ENCODE measurements at places on chromosomes 7 and 10.

DNA sequence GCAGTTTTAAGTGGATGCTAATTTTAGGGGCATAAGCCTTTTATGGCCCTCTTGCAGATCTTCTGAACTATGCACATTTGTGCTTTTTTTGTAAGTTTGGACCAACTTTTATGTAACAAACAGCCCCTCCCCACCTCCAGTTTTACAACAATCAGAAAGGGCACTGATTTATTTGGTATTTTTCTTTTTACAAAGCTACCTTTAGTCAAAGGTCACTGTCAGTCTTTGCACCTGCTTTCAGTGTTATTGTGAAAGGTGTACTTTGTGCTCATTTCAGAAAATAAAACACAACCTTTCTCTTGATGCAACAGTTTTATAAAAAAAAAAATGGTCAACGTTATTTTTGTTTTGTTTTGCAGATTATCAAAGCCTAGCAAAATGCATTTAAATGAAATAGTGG, 39.2 kb downstream of the MPLKIP start:
- DNase-seq, result no peak

DNA sequence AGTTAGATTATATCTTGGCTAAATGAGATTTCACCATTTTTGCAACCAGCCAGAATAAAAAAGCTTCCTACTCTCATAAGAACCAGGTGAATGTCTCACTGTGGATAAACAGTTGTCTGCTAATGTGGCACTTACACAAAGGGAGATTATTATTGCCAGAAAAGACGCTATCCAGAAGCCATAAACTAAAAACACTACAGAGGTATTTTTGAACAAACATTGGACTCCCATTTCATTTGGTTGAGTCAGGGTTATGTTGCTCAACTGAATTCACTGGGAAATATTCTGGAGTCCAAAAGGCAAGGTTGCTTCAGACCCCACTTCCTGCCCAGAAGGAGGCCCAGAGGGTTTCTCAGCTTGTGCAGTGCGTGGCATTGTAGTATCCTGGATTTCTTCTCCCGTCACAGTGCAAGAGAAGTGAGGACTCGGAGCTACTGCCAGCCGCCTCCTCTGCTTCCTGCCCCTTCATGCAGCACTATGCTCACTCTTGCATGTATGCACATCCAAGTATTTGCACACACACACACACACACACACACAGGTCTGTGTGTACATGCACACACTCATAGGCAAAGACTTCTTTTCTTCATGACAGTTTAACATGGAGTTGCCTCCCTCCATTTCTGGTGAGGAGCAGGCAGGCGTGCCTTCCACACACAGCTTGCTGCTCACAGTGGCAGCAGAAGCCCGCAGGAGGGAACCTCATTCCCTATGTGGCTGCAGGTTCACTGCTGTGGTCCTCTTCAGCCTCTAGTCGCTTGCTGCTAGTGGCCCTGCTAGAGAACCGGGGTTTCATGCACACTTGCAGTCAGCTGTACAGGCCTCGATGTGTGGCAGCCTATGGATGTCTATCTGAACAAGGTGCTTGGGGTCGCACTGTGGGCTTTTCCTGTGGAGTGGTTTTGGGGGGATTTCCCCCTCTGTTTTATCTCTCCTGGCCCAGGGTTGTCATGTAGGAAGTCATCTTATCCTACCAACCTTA, 10.1 kb downstream of the DENND10 start:
- no peak for DNase-seq

- DNase-seq, result no peak
These were observed 88.0 kb downstream of the CFTR start for GRCh38 chr7:117567781-117568180.

GRCh38 chr10:127853868-127854768, 38.6 kb downstream of the CLRN3 start:
- DNase-seq, result peak; percentile 31

DNA sequence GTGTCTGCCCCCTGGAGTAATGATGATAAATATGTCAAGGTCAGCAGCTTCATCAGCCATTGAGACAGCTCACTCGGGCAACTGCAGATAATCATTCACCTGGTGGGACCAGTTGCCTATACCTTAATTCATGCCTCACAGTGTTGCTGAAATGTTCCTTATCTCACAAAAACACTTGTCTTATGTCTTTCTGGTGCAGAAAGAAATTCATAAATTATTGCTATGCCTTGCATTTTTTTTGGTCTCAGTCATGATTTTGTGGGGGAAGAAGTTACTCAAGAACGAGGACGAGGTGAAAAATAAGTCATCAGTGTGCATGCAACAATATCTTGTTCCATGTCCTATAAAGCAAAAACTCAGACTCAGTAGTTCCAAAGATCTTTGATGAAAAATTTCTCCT, 16.0 kb downstream of the TRIL start:
- no peak for DNase-seq

- no peak for DNase-seq
These were observed 239.2 kb downstream of the GPAM start for GRCh38 chr10:111944331-111944730.

DNA sequence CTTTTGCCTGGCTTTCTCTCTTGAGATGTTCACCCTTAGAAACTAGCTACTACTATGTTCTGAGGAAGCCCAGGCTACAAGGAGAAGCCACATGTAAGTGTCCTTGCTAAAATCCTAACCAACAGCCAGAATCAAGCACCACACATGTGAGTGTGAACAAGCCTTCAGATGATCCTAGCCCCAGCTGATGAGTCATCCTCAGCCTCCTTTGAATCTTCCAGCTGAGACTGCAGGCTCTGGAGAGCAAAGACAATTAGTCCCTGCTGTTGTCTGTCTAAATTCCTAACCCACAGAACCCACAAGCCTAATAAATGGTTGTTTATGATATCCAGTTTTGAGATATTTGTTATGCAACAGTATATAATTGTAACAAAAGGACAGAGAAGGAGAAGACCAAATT, 92.8 kb upstream of the TAC1 start:
- DNase-seq, result no peak

GRCh38 chr7:5428478-5429252, 5.0 kb upstream of the TNRC18 start:
- no peak for DNase-seq

DNA sequence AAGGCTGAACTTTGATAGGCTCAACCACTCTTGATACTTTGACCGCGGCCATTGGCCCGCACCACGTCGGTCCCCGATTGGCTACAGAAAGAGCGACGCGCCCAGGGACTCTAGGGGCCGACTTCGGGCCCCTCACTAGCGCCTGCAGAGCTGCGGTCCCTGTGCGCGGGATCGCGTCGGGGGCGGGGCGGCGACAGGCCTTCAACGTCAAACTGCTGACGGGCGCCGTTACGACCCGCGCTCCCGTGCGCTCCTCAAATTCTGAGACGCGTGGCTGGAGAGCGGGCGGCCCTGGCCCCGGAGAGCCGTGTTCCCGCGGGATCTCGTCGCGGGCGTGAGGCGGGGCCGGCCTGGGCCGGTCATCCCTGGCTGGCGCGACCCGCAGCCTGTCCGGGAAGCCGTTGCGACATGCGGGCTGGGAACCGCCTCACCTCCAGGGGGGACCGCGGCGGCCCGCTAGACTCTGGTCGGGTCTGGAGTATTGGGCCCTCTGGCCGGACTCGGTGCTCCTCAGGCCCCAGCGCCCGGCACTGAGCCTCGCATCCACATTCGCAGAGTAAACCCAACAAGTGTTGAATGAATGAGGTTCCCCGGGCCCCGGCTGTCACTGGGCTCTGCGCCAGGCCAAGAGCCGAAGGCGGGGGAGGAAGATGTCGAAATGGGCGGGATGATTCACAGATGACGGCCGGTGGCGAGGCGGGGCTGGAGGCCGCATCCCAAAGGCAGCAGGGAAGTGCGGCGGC, 643 bp upstream of the SLC25A28 start:
- DNase-seq, result peak; percentile 78
